ENCODE measurements at places on chromosomes 7 and 10. TPM values are rescaled to one million over a fixed set of nuclear protein-coding genes. Genes with fewer than 3 reads are reported as not detected.

Gene CHN2
- total RNA-seq = not detected

Gene GPR85
- 7.2 TPM for total RNA-seq

DNA sequence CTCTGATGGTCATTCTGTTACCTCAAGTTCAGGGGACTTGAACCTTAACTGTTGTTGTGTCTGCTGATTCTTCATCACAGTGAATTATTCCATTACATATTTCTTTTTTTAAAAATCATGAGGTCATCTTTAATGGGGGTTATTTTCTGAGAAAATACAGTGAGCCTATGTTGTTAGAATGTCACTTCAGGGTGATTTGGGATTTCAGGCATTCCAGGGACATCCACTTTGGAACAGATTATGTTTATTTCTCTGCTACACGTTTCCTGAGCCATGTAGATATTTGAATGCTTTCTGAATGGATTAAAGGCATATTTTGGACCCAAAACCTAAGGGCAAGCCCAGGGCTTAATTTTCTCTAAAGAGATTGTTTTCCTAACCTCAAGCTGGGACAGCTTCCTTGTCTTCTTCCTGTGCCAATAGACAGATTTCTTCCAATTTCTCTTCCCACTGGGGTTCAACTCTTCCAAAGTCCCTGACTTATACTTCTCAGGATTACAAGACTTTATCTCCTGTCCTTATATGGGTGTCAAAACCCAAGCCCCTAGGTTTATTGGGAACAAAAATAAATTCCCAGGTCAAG is 271.7 kb downstream of the ARHGAP12 start:
- no peak for DNase-seq

DNA sequence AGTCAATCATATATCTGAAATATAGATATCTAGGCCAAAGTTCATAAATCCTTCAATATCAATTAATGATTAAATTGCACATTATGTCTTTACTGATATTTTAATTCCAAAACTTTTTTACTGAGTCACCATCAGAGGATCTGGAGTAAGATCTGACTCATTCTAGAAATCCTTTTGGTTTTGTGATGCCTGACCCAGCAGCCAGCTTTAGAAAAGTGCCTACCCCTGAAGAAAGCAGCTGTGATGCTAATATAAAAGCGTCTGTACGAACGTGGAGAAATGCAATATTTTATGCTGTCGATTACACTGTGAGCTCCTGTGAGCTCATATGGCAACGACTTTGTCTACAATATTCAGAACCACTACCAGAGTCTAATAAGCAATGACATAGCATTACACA is 142.5 kb upstream of the LRRTM3 start:
- peak; percentile 36 for DNase-seq

DNA sequence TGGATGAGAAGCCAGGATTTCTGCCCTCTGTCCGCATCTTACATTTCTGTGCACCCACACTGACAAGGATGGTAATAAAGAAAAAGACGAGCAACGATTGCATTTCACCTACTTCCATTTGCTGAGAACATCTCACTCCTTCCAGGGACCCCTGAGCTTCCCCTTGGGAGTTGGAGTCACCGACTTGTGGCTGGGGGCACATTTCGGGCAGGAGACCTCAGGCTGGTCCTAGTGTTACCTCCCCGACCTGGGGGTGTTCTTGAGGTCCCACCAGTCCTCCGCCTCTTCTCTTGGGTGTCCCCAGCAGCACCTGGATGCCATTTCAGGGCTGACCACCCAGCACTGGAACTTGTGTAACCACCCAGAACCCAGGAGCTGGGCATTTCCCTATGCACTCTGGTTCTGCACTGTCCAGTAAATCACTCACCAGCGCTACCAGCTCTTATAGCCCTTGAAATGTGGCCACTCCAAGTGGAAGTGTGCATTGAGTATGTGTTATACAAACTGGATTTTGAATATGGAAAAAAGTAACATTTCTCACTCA is 84.9 kb downstream of the LANCL2 start:
- DNase-seq = no peak

Gene LFNG
- 3.6 TPM for total RNA-seq

- DNase-seq = no peak
These were observed 57.8 kb downstream of the LUC7L2 start for GRCh38 chr7:139417478-139417877.

DNA sequence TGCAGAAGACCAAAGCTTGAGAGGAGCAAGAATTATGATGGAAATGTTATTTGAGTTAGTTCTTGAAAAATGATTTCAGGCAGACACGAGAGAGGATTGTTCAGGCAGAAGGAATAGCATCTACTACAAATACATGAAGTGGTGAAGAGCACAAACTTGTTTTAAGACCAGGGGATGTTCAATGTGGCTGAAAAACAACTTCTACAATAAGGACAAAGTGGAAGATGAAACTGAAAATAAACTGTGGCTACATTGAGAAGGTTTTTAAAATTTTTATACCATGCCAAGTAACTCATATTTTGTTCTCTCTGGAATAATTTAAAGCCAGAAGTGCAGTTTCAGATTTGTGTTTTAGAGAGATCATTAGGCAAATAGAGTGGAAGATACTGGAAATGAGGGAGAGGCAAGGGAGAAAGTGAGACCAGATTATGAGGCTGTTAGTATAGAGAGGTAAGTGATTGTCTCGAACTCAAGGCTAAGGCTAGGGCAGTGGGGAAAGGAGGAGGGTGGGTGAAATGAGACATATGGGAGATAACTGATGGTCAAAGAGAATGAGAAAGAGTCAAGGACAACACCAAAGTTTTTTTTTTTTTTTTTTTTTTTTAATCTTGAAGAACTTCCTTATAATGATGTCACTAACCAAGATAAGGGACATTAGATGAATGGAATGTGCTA is 115.4 kb downstream of the MDFIC start:
- DNase-seq = no peak

- DNase-seq = no peak
These were observed 230.5 kb downstream of the FANK1 start for GRCh38 chr10:126126866-126127265.

GRCh38 chr10:114684084-114684821 is 26.2 kb upstream of the ABLIM1 start:
- peak; percentile 56 for DNase-seq

DNA sequence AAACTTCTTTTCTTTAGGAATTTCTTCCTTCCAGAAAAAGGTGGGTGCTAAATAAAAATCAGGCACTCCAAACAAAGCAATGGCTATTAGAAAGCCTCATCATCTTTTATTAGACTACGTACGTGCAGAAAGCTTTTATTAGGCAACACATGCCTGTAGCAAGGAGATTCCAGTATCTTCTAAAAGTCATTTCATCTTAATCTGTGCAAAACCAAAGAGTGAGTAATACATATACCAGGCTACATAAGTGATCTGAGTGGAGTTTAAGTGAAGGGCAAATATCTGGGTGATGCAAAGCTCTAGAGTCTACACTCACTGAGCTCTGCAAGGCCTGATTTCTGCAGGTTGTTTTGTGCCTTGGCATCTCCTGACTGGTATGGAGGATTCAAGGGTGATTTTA is 231.7 kb downstream of the ELMO1 start:
- no peak for DNase-seq

DNA sequence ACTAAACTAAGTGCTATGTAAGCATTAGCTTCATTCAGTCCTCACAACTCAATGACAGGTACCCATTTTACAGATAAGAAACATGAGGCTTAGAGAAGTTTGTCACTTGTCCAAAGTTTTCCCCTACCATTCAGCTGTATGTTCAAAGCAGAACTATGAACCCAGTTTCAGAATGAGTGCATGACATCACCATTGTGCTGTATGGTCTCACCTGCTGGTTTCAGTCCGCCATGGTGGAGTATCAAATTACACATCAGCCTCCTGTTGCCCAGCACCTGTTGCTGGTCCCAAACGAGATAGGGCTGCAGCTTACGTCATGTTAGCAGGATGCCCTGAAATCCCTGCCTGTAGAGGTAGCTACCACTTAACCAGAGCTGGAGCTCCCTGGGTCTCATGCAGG is 95.0 kb downstream of the DYNC1I1 start:
- DNase-seq = no peak

GRCh38 chr10:398954-399353 is 263.7 kb downstream of the ZMYND11 start:
- no peak for DNase-seq

Gene IFIT1B
- total RNA-seq = not detected
